ENCODE measurements at places on chromosomes 1 and 21. TPM values are rescaled to one million over a fixed set of nuclear protein-coding genes. Genes with fewer than 3 reads are reported as not detected.

DNA sequence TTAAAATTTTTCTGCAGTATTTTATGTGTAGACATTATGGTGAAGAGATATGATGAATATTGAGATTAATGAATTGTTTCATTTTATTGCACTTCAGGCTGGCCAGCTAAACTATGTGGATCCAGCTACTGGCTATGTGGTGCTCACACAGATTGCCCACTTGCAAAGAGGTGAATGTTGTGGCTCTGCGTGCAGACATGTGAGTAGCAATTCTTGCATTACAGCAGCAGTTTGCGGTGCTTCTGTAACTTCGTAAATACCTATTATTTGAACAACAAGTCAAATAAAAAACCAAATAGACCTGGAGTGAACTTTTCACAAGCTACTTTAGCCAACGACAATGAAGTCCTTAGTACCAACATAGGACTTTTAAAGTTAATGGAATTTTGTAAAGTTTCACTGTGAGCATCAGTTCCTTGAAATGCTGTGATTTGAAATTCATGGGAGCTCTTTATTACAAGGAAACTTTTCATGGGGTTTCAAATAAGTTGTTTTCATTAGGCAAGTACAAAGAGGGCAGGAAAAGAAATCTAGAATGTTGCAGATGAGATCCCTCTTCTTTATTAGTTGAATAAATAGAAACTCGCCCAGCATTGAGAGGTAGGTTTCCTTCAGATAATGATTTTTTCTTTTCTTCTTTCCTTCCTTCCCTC is 3.4 kb downstream of the C1orf53 start:
- DNase-seq = no peak

DNA sequence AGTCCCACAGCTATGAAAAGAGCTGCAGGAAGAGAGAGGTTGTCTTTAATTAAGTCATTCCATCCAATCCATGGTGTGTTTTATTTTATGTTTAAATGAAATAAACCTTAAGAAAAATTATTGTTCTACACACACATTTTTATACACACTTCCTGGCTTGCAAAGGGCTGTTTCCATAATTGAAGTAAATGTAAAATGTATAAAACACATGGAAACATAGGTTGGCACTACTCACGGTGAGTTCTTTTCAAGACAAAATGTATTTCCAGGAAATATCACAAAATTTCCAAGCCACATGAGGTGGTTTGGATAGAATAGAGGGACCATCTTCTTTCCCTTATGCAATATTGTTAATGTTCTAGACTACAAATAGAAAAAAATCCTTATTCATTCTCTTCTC is 426.8 kb upstream of the USP24 start:
- no peak for DNase-seq

DNA sequence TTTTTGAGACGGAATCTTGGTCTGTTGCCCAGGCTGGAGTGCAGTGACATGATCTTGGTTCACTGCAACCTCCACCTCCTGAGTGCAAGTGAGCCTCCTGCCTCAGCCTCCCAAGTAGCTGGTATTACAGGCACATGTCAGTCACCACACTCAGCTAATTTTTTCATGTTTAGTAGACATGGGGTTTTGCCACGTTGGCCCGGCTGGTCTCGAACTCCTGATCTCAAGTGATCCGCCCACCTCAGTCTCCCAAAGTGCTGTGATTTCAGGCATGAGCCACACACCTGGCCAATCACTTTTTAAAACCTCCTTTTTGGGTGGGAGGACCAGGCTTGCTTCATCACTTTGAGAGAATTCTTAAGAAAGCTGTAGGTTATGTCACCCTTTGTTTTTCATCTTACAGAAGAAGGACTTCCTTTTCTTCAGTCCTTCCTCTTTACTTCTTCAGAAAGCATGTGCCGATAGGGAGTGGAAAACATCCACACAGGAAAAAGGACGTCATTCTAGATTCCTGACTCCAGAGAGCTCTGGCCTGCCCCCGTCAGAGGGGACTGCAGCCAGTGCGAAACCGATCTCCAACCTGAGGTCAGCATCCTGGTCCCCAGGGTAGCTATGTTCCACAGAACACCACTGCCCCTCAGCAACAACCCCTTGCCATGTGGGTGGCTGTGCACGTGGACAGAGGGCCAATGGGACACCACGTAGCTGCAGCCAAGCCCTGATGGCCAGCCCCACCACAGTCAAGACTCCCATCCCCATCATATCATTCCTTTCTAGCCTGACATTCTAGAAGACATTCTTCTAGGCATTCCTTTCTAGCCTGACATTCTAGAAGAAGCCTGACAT is 21.9 kb downstream of the NCF2 start:
- no peak for DNase-seq

DNA sequence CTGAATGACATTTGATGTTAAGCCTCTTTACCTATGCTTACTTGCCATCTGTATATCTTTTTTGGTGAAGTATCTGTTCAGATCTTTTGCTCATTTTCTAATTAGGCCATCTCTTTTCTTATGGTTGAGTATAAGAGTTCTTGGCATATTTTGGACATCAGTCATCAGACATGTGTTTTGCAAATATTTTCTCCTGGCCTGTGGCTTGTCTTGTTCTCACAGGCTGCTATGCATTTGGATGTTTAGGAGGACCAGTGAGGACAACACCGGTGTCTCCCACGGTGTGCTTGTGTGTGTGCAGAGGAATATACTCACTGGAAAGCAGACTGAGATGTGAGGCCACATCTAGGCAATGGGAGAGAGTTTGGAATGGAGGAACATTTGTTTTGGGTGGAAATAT is 87.1 kb upstream of the LYST start:
- DNase-seq = no peak

Gene IVL
- 0.42 TPM for polyA plus RNA-seq

DNA sequence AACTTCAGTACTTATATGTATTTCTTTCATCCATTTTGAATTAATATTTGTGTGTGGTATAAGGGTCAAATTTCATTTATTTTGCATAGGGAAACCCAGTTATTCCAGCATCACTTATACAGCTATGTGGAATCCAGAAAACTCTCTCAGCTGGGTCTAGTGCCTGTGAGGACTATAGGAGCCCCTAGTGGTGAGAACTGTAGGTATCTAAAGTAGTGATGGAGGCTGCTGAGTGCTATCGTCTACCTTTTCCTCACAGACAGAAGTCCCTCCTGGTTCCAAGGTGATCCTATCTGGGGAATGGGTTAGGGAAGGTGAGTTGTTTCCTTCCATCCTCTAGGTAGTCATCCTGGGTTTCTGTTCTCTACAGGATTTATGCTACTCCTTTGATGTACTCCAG is 352.0 kb upstream of the C1orf87 start:
- no peak for DNase-seq

Gene IL22RA1
- 2.8 TPM for polyA plus RNA-seq

DNA sequence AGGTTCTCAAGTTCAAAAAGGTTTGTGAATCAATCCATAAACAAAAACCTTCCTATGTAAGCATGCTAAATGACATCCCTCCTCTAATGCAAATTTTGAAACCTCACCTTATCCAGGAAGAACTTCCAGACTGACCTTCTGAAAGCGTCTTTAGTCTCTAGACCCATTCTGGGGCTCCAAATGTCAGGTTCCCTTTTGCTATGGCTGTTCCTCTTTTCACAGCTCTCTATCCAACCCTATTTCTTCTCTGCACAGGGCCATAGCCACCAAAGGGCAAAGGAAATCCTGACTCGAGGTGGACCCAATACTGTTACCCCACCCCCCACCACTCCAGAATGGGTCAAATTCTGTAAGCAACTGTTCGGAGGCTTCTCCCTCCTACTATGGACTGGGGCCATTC is 3.4 kb downstream of the ATP1A4 start:
- no peak for DNase-seq

DNA sequence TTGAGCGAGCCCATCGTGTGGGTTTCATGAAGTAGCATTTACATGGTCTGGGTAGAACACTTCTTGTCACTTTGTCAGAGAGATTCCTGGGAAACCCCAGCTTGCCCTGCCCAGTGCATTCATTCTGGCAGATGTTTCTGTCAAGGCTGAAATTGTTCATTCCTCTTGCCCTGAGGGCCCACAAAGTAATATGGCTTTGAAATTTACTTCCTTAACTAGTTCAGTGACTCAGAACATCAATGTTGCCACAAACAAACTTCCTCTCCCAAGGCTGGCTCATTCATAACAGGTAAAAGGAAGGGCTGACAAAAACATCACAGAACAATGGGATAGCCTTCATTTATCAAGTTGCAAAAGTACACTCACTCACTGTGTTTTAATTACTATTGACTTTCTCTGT is 5.0 kb upstream of the KIAA0040 start:
- DNase-seq = no peak

Gene MTARC1
- polyA plus RNA-seq = 17.8 TPM

- no peak for DNase-seq
Observed at GRCh38 chr1:110502402-110503151, 16.4 kb downstream of the KCNA10 start.

DNA sequence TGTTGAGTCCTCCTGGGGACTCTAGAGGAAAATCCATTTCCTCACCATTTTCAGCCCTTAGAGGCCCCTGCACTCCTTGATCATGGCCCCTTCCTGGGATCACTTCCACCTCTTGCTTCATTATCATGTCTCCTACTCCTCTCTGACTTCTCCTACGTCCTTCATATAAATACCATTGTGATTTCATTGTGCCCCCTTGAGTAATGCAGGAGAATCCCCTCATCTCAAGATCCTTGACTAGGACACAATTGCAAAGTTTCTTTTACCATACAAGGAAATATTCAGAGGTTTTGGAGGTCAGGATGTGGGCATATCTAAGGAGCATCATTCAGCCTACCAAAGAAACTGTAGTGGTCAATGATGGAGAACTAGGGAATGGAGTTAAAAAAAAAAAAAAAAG is 8.8 kb upstream of the GBP6 start:
- no peak for DNase-seq

DNA sequence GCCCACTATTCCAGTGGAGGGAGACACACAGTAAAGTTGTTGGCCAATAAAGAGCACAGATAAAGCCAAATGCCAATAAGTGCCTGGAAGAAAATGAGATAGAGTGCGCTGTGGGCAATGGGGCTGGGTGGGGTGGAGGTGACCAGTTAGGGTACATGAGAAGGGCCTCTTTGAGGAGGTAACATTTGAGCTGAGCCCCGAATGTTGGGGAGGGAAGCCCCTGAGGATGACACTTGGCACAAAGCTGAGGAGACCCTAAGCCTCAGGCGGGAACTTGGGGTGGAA is 979 bp downstream of the S100A9 start:
- DNase-seq = no peak

GRCh38 chr1:90809996-90810395 is 92.9 kb upstream of the BARHL2 start:
- no peak for DNase-seq

- no peak for DNase-seq
Observed at GRCh38 chr1:8312235-8313218, 5.4 kb upstream of the SLC45A1 start.

DNA sequence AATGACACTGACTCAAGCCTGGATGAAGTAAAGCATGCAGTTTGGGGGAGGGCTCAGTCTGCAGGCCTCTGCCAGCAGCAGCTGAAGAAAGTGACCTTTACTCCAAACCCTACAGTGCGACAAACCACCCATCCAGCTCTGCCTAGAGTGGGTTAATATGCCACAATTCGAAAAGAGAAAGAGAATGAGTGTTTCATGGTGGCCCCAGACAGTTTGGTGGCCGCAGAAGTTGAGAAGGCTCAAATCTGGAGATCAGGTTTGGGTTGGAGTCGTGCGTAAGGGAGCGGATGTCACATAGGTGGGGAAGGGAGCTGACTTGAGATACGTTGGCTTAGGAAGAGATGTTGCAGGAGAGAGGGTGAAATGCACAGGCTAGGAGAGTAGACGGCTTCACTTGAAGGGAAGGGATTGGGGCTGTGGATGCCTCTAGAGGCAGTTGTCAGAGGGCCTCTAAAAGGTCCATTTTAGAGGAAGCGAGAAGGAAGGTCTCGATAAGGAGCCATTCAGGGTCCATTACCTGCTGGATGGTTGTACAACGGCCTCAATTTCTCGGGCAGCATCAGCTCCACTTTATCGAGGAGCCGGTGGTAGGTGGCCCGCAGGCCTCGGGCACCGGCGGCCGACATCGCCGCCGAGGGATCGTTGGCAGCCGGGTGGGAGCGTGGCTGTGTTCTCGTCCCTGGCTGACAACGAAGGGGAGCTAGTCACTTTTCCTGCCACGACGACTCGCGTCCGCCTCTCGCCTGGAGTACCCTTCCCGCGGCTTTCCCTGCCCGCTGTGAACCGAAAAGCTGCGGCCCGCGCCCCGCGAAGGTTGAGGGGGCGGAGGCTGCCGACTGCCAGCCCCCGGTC is 1.0 kb upstream of the DCAF6 start:
- peak; percentile 77 for DNase-seq

DNA sequence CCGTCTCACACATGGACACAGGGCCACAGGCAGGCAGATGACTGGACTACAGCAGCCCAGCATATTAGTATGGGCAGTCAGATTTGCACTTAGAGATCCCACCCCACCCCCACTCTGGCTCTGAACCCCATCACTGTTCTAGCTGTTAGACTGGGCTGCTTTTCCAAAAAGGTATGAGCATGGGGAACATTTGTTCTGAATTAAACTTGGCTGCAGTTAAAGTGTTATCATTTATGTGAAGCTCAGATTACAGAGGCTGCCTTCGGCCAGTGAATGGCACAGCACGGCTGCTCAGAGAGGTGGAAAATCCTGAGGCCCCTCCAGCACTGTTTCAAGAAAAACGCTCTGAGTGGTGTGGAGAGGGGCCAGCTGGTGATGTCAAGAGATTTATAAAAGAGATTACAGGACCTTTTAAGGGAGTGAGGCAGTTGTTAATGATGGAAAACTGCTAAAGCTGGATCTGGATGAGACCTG is 6.9 kb upstream of the NOS1AP start:
- DNase-seq = peak; percentile 32

DNA sequence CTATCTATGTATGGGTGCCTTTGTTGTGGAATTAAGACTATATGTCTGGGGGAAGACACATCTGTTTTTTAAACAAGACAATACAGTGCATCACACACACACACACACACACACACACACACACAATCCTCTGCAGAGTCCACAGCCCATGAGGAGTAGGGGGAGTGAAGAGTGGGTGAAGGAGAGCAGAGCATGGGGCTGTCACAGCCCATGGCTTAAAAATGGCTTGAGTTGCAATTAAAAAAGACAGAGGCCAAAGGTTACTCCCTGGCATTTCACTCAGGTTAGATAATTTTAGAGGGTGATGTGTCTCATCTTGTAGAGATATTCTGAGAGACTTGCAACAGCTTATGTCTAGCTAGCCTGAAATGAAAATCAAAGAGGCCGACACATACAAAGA is 176.5 kb upstream of the PLXNA2 start:
- no peak for DNase-seq

Gene ZMYND12
- 5.5 TPM for polyA plus RNA-seq

Gene PODN
- 1.7 TPM for polyA plus RNA-seq

Gene PLA2G5
- not detected for polyA plus RNA-seq

Data from left renal cortex interstitium (tissue), 4 donors.